Omental fat pad (tissue), 4 donors: ENCODE measurements at places on chromosomes 4 and X.

DNA sequence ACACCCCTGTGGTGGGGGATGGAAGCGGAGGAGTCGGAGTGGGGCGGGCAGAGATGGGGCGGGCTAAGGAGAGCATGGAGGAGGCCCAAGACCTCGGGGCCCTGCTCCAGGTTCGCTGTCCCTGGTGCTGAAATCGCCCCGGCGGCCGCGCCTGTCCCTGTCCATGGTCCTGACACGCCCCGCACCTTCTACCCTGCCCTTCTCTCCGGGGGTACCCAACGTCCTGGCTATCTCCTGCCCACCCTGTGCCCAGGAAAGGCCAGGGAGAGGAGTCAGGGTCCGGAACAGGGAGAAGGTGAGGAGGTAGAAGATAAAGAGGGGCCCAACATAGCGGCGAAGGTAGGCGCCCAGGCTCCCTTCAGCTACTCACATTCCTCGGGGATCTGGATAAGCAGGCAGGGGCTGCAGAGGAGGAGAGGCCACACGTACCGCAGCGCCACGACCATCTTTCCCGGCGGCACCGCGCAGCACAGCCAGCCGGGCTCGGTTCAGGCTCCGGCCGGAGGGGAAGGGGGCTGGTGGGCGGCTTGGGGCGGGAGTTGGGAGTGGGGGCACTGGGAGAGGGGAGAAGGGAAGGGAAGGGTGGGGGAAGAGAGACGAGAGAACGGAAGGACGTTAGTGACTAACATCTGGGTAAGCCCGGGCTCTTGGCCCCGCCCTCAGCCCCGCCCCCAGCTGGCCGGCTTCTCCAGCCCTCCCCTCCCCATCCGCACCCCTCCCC, 10.4 kb downstream of the L1CAM start:
- peak; percentile 35 for DNase-seq

GRCh38 chrX:149569770-149570169, 17.5 kb downstream of the MAGEA9B start:
- DNase-seq = no peak

GRCh38 chr4:185852961-185853360, 41.0 kb upstream of the SORBS2 start:
- no peak for DNase-seq

DNA sequence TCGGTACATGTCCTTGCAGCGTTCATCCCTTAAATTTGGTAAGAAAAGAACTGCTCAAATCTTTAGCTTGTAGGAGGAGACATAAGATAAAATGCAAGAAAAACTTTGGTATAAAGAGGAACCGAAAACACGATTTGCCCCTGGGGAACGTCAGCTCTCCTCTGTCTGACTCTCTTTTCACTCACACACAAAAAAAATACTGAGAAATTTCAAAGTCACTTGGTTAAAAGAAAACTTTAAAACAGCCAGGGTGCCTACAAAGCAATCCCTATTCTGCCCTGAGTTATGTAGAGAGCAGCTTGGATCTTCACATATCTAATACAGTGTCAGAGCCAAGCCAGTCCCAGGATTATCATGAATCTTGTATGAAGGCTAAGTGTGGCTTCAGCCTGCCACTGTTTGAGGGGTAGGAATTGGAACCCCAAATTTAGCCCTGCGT, 248.5 kb upstream of the CXXC4 start:
- DNase-seq = no peak

DNA sequence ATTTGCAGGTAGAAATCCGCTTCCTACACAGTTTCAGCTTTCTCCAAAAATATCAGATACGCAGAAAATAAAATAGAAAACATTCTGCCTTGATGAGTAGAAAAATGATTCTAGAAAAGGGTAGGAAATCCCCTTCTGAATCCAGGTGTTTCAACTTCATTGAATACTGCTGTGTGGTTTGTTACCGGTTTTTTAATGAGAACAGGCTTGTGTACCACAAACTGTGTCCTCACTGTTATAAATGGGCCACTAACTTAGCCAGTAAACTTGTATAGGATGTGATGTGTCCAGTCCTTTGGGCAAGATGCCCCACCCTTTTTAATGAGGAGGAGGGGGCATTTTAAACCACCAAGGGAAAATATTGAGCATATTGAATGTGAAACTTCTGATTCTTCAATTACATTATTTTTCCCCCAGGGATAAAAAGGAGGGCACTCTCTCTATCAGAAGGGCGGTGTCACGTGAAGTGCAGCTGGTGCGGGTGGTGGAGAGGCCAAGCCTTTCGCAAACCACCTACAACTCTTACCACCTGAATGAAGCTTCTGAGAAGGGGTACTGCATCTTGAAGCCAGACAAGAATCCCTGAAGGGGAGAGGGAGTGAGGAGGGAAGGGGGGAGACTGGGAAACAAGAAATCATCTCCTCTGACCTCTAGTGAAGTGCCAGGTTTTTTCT, 4.5 kb downstream of the CXXC4 start:
- no peak for DNase-seq

DNA sequence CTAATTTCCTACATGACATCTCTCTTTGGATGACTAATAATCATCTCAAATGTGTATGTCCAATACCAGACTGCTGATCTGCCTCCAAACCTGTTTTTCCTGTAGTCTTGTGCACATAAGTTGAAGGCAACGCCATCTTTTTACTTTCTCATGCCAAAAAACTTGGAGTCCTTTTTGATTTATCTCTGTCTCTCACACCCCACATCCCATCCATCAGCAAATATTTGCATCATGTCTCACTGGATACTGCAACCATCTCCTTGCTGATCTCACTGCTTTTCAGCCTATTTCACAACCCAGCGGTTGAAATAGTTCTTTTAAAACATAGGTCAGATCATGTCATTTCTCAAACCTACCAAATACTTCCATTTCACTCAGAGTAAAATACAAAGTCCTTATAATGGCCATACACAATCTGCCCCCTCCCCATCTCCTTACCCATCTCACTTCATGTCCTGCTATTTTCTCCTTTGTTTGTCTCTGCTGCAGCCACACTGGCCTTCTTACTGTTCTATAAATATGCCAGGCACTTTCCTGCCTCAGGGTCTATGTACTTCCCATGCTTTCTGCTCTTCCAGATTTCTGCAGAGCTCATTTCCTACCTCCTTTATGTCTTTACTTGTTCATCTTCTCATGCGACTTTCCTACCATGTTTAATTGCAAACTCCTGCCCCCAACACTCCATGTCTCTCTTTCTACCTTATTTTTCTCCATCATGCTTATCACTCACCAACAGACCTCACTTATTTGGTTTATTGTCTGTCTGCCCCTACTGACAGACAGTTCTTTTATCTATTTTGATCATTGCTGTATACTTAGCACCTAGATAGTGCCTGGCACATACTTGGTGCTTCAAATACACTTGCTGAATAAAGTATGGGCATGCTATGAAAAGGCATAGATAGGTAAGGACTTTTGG, 98.8 kb downstream of the ANXA3 start:
- no peak for DNase-seq

- no peak for DNase-seq
Measured at GRCh38 chr4:77015390-77015789, 60.4 kb downstream of the CCNI start.

- DNase-seq = no peak
Measured at GRCh38 chr4:151302432-151302831, 23.0 kb downstream of the SH3D19 start.

- DNase-seq = no peak
Measured at GRCh38 chrX:136147976-136148375, 643 bp downstream of the FHL1 start.

GRCh38 chr4:38723726-38724474, 58.9 kb downstream of the TLR10 start:
- DNase-seq = no peak

GRCh38 chrX:110015032-110015431, 12.1 kb downstream of the TMEM164 start:
- DNase-seq = no peak

- no peak for DNase-seq
Measured at GRCh38 chr4:45629717-45630116, 494.1 kb downstream of the GABRG1 start.

DNA sequence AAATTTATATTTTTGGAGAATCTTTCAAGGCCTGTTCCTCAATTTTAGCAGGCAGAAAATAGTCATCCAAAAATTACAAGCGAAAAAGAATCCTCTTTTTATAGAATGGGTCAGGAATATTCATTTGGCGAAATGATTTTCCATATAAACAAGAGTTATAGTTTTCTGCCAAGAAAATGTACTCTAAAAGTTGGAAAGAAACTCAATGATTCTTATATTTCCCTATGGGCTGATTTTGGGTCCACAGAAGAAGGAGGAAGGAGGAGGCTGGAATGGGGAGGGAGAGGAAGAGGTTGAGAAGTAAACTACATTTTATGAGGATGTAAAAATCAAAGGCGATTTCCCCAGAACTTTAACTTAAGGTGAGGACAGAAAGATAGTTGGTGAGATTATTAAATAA, 159.3 kb downstream of the DCAF12L1 start:
- DNase-seq = no peak
